ENCODE measurements at places on chromosomes 3 and 15.

DNA sequence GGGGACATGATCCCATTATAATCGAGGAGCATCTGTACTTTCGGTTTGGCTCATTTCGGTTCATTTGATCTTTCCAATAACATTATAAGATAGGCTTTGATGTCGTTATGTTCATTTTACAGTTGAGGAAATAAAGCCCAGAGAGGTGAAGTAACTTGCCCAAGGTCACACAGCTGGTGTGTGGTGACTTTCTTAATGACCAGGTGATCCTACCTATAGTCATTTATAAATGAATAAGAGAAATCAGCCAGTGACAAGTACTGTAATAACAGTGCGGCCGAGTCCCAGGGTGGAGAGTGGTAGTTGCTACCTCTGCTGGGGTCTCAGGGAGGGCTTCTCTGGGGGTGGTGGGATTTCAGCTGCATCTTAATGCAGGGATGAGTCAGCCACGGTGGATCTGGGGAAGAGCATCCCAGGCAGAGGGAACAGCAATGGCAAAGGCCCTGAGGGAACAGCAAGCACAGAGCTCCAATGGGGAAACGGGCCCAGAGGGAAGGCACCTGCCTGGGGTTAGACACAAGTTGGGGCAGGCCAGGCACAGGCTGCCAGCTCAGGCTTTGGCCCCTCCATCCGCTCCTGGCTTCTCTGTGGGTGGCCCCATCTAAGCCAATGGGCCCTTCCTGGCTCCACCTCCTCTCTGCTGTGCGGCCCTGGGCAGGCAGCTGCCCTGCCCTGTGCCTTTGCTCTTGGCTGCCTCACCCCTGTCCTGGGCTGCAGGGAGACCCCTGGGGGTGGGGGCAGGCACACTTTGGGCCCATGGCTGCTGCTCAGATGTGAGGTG lies 1.1 kb upstream of the FBLN2 start:
- DNase-seq, result peak; percentile 13

- DNase-seq, result no peak
Measured at GRCh38 chr3:73576999-73577461, 47.7 kb downstream of the PDZRN3 start.

DNA sequence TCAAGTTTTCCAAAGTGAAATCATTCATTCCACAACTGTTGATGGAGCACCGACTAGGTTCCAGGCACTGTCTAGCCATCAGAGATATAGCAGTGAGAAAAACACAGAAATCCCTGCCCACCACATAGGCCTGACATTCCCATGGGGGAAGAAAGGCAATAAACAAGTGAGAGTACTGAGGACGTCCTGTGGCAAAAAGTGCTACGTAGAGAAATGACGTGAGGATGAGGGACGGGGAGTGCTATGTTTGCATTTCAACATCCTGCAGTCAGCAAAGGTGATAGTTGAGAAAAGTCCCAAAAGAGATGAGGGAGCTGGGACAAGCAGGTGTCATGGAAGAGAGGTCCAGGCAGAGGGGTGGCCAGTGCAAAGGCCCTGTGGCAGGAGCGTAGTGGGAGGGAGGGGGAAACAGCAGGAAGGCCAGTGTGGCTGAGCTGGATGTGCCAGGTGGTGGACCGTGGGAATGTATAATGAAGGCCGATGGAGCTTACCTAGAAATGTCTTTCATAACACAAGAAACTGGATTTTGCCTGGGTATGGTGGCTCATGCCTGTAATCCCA lies 10.4 kb upstream of the FURIN start:
- no peak for DNase-seq

DNA sequence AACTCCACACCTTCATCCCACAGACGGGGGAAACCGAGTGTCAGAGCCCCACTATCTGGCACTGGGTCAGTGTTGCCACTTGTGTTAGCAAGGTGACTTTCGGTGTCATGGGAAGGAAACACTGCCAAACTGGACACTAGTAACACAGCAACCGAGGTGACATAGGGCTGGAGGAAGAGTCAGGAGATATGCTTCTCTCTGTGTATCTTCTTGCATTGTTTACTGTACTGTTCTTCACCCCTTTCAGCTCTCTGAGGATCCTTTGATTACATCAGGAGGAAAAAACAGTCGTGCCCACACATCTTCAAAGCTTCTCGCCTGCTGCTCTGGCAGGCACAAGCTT lies 109.4 kb upstream of the RAD18 start:
- DNase-seq, result no peak

DNA sequence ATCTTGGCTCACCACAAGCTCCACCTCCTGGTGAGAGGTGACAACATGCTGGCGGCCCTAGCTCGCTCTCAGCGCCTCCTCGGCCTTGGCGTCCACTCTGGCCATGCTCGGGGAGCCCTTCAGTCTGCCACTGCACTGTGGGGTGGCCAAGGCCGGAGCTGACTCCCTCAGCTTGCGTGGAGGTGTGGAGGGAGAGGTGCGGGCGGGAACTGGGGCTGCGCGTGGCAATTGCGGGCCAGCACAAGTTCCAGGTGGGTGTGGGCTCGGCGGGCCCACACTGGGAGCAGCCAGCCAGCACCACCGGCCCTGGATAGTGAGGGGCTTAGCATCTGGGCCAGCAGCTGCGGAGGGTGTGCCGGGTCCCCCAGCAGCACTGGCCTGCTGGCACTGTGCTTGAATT lies 275.7 kb upstream of the P2RY1 start:
- no peak for DNase-seq

DNA sequence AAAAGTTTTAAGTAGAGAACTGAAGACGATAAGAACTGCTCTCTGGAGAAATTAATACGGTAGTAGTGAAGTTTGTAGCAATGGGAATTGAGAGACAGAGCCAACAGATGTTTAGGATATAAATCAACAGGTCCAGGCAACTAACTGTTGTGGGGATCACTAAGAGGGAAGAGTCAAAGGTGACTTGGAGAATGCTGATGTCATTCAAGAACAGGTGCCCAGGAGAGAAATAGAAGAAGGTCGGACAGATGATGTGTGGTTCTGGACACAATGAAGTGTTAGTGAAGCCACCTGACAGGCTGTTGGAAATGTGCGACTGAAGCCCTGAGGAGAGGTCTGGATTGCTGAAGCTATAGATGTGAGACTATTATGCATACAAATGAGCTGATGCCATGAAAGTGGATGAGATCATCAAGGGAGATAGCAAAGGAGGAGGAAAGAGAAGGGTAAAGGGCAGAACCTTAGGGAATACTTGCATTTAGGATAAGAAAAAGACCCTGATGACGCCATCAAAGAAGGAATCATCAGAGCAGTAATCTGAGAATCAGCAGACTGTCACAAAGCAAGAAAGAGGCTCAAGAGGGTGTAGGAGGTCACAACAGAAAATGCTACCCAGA lies 183.7 kb downstream of the FRMD5 start:
- DNase-seq, result no peak

DNA sequence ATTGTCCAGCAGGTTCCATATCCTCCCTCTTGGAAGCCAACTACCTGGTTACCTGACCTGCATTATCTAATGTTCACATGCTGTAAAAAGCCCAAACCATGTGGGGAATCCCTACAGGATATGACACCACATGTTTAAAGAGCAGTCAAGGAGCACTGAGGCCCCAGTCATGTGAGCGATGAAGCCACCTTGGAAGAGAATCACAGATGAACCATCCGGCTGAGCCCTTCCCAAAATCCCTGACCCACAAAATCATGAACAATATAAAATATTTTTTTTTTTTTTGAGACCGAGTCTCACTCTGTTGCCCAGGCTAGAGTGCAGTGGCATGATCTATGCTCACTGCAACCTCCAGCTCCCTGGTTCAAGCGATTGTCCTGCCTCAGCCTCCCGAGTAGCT lies 10.6 kb upstream of the ANKDD1A start:
- DNase-seq, result no peak

DNA sequence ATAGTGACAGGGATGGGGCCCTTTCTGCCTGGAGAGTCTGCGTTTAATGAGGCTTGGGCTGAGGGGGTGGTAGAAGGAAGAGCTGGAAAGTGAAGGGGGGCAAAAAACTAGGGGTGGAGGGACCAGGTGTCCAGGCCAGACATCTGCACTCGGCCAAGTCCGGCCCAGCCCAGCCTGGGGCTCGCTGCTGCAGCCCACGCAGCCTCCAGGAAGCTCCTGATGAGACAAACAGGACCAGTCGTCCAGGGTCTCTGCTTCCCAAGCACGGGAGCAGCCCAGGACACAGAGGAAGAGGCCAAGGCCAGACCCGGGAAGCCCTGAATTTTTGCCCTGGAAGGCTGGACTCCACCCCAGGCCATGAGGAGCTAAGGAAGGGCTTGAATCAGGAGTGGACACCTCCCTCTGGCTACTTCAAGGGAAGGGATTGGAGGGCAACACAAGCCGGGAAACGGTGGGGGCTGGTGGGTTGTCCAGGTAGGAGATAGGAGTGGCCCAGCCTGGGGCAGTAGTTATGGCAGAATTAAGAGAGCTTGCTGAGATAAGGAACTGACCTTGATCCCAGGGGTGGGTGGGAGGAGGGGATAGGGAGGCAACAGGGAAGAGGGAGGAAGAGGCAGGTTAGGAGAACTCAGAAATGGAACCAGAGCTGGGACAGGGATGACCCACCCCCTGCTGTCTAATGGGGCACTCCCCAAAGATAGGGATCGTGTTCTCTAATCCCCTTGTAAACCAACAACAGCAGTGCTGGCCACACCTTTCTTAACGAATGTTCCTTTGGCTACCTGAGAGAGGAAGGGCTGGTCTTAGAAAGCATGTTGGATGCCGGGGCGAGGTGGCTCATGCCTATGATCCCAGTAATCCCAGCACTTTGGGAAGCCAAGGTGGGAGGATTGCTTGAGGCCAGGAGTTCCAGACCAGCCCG lies 89.5 kb downstream of the ANP32A start:
- no peak for DNase-seq

DNA sequence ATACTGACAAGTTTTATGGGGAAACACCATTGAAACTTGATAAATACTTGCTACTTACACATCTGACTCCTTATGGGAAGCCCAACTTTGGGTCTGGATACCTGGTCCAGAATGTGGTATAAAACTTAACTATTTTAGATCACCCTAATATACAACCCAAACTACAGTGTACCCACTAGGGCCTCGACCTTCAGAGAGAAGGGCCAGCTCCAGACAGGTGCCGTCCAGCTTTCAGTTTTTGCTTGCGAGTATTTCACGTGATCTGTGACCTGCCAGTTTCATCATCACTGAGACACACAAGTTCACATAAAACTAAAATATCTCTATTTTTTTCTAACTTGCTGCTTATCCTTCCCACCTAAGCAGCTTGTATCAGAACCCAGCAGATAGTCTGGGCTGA lies 59.3 kb upstream of the RPL35A start:
- no peak for DNase-seq

GRCh38 chr15:53586799-53587198 lies 172.7 kb downstream of the WDR72 start:
- peak; percentile 13 for DNase-seq

- peak; percentile 17 for DNase-seq
Measured at GRCh38 chr3:49327485-49327884, 12.4 kb downstream of the USP4 start.

GRCh38 chr15:38103564-38103963 lies 149.1 kb upstream of the SPRED1 start:
- DNase-seq, result no peak

GRCh38 chr3:48423241-48423882 lies 6.5 kb downstream of the PLXNB1 start:
- DNase-seq, result no peak

DNA sequence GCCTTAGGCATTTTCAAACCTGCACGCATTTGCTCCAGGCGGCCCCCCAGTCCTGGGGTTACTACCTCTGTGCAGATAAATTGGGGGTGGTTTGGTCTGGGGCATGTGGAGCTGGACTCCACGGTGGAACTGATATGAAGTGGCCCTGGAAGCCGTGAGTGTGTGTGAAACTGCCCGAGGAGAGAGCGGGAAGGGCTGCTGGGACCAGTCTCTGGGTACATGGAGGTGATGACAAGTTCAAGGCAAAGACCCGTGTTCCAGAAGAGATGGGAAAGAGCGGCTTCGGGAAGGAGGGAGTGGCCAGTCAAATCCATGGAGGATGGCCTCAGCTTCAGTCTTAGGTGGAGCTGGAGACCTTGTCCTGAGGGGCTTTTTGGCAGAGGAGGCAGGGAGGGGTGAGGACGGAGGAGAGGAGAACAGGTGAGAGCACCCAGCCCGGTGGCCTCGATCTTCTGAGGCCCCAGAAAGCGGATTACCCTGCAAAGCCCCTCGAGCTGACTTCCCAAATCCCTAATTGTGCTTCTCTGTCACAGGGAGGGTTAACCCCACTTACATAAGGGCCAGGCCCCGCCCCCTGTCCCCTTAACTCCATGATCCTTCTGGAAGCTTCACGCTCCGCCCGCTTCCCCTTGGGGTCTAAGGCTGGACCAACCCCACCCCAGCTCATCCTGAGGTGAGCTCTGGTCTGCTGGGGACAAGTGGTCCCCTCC lies 1.9 kb upstream of the NR2E3 start:
- no peak for DNase-seq

- no peak for DNase-seq
Measured at GRCh38 chr3:153639631-153640030, 477.6 kb downstream of the RAP2B start.

DNA sequence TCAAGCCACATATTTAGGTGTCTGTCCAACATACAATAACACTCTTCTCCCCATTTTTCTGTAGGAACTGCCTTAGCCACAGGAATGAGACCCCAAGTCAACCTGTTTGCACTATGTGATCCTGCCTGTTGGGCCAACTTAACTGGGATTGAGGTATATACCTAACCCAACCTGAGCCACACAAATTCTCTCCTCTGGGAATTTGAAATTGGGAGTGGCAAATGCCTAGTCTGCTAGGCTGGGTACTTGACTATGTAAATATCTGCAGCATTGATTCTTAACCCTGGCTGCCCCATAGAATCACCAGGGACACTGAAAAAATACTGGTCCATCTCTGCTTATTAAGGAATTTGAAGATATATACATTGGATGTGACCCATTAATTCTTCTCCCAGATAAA lies 35.2 kb upstream of the TNIK start:
- peak; percentile 32 for DNase-seq

- DNase-seq, result no peak
Measured at GRCh38 chr15:60713119-60714084, 234.5 kb upstream of the ICE2 start.

DNA sequence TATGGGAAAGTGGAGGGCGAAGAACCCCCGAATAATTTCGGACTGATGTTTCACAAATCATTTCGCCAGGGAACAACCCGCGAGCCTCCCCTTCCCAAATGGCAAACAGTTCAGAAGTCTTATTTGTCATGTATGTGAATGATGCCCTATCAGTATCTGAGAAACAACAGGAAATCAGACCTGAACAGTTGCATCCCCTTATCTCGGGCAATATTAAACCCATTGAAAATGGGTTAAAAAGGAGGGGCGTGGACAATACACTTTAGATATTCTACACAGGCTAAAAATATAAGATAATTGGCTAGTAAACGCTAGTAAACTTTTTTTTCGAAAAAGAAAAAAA lies 1003.3 kb upstream of the NR2F2 start:
- peak; percentile 57 for DNase-seq

GRCh38 chr3:180829409-180830405 lies 82.8 kb upstream of the FXR1 start:
- no peak for DNase-seq

- DNase-seq, result no peak
Measured at GRCh38 chr3:194772241-194773000, 86.7 kb downstream of the FAM43A start.

- no peak for DNase-seq
Measured at GRCh38 chr3:13451301-13451673, 28.8 kb upstream of the HDAC11 start.

All from NCI-H526 (cell line).